GM19239 (cell line): ENCODE measurements at places on chromosomes 6 and 20.

DNA sequence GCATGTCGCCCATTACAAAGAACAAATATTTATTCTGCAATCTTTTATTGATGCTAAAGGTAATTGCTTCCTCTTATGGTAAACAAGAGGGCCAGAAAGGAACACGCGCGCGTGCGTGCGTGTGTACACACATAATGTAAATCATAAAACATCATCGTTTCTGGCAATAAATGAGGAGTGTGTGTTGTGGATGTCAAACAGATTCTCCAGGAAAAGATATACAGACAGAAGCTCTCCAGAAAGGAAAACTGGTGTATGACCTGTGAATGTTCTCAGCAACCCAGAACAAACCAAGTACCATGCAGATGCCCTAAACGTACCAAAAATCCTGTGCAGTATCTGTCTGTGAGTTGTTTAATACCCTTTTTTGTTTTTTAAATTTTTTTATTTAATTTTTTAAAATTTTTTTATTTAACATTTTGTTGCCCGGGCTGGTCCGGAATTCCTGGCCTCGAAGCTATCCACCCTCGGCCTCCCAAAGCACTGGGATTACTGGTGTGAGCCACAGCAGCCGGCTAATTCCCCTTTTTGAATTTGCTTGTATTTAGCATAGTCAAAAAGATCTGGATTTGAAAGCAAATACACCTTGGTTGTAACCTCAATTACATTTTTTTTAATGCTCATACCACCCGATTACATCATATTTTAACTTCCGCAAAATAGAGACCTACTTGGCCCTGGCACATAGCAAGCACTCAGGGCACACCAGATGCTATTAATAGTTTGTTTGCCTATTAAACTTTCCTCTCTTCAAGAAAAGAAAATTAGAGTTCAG, 909 bp upstream of the NUDT3 start:
- no peak for DNase-seq

DNA sequence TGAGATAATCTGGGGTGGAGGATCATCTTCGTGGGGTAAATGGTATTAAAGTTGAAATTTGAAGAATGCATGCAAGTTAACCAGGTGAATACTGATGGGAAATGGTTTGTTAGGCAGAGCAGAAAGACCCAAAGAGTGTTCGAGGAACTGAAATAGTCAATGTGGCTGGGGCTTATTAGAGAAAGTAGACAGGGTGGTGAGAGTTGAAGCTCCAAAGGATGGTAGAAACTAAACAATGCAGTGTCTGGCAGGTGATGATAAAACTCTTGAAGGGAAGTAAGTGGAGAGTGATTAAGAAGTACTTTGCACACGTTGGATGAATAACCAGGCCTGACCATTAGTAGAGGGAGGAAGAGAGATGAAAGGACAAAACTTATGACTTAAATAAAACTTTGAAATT, 39.8 kb upstream of the CENPW start:
- no peak for DNase-seq

DNA sequence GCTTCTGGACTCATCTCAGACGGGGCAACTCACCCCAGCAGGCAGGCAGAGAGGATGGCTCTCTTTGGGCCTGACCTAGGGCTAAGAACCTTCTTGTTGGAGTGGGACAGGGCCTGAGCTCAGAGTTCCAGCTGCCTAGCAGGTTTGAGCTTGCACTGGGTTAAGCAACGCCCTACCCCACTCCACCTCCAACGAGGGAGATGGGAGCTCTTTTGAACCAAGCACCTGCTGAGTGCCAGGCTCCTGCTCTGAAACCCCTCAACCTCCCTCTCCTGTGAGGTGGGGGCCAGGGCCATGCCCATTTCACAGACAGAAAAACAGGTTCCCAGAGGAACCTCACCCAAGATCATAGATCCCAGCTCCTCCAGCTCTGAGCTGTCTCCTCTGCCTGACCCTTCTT, 54.3 kb downstream of the SNAI1 start:
- DNase-seq, result no peak

DNA sequence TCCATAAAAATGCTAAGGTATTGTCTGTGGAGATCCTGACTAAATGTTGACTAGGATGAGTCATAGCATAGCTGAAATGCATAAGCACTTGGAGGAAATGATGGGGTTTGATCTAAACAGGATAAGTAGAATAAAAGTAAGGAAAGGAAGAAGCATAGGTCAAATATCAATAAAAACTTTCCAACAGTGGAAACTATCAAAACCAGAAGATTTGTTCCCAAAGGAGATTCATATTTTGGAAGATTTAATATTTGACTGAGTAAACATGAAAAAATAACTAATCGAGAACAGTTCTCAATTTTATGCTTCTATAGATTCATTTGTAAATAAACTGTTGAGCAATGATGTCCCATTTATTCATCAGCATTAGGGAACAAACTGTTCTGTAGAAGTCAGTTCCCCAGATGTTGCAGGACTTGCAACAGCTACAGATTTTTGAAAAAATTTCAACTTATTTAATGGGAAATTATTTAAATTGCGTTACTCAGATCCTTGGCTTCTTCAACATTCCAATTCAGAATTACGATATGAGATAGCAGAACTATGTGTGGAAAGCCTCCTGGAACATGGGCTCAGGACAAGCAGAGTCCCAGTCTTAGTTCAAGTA, 133.7 kb upstream of the TBX18 start:
- DNase-seq, result no peak

GRCh38 chr20:20970841-20971240, 135.3 kb downstream of the LINC00237 start:
- no peak for DNase-seq

GRCh38 chr20:50085481-50086365, 27.2 kb downstream of the UBE2V1 start:
- peak; percentile 55 for DNase-seq

GRCh38 chr6:157555455-157556143, 174.6 kb downstream of the ZDHHC14 start:
- DNase-seq, result no peak

GRCh38 chr6:157221049-157221816, 102.1 kb downstream of the TMEM242 start:
- DNase-seq, result peak; percentile 85

- DNase-seq, result no peak
Measured at GRCh38 chr6:158417760-158418098, 105.5 kb downstream of the TULP4 start.

- DNase-seq, result no peak
Measured at GRCh38 chr6:13711324-13711732, 307 bp downstream of the RANBP9 start.

DNA sequence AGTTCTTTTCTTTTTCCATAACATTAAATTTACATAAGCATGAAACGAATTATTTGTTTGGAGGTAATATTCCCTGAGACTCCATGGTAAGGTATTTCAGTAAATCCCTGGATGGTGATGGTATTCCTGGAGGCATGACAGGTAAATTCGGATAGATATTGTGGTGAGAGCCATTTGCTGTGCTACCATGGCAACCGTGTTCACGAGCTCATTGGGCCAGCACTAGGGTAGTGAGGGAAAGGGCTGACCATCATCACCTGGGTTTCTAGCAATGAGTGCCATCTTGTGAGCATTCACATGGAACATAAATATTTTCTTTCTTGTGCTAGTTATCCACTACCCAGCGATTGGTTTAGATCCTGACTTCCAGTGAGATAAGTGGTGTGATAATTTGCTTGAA, 51.9 kb upstream of the GNRH2 start:
- DNase-seq, result no peak

GRCh38 chr6:168951217-168951616, 302.4 kb downstream of the THBS2 start:
- DNase-seq, result no peak

GRCh38 chr20:1187605-1188171, 2.9 kb upstream of the TMEM74B start:
- DNase-seq, result no peak

GRCh38 chr6:13767121-13767808, 47.1 kb downstream of the MCUR1 start:
- DNase-seq, result no peak

- no peak for DNase-seq
Measured at GRCh38 chr20:52983726-52984450, 11.7 kb downstream of the TSHZ2 start.

GRCh38 chr6:44100088-44100550, 27.1 kb downstream of the MRPL14 start:
- DNase-seq, result no peak

DNA sequence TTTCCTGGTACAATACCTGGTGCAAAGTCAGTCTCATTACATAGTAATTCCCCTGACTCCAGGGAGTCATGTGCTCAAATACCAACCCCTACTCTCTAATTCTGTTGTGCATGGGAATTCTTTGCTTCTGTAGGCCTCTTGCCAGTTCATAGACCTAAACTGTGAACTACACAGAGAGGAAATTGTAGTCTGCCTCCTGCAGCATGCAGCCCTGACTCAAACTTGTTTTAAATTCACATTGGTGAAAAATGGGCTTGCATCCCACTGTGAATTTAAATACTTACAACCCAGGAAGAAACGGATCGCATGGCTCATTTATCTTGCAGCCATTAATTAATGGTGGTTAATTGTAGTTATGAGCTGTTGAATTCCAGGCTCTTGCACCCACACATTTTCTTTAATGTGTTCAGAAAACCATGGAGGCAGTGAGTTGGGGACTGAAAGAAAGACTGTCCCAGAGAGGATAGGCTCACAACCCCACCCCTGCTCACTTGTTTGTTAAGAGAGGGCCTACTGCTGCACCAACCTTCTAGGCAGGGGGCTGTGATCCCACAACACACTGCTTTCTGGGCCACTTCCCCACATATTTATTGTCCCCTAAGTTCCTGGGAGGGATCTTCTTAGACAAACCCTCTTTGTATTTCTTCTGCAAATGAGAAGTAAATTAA, 579.1 kb downstream of the DHX35 start:
- no peak for DNase-seq

DNA sequence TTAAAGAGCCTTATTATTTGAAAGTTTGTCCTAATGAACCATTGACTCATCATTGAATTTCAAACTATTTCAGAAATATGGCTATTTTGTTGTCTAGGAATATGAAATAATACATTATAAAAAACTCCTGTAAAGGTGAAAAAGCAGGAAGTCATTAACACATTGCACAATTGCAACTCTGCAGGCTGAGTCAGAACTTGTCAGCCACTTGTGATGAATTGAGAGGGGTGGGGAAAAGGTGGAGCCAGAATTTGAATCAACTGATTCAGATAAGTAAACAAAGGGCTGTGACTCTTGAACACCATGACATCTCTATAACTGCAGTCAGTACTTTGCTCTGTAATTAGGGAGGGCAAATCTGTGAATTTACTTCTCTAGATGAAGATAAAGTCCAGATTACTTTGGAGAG, 6.0 kb downstream of the C6orf141 start:
- DNase-seq, result no peak

GRCh38 chr6:169188051-169188470, 65.6 kb downstream of the THBS2 start:
- DNase-seq, result no peak

DNA sequence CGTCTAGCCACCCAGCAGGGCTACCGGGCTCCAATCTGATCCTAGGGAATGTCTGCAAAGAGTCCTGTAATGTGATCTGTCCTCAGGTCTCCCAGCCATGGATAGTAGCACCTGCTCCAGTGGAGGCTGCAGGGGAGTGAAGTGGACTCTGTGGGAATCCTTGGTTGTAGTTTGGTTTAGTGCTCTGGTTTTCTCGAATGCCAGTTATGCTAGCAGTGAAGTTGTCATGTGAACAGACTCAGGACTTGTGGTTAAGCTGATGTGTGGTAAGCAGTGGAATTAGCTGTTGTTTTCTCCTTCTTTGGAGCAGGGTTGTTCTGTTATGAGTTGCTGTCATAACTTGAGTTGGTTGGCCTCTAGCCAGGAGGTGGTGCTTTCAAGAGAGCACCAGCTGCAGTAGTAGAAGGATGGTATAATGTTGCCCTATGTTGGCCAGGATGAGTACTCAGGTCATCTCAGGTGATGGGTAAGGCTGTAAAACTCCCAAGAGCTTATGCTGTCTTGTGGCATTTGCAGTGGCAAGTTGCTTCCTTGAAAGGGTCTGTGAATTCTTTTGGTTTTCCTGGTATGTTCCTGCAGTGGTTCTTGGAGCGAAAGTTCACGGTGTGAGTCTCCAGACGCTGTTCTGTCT, 390.2 kb downstream of the UTRN start:
- no peak for DNase-seq

GRCh38 chr6:41167173-41167963, 4.5 kb upstream of the TREM2 start:
- no peak for DNase-seq

- DNase-seq, result peak; percentile 24
Measured at GRCh38 chr20:21511850-21512633, 1.8 kb downstream of the NKX2-2 start.

GRCh38 chr6:63573899-63574553, 1.7 kb downstream of the LOC128125822 start:
- no peak for DNase-seq

DNA sequence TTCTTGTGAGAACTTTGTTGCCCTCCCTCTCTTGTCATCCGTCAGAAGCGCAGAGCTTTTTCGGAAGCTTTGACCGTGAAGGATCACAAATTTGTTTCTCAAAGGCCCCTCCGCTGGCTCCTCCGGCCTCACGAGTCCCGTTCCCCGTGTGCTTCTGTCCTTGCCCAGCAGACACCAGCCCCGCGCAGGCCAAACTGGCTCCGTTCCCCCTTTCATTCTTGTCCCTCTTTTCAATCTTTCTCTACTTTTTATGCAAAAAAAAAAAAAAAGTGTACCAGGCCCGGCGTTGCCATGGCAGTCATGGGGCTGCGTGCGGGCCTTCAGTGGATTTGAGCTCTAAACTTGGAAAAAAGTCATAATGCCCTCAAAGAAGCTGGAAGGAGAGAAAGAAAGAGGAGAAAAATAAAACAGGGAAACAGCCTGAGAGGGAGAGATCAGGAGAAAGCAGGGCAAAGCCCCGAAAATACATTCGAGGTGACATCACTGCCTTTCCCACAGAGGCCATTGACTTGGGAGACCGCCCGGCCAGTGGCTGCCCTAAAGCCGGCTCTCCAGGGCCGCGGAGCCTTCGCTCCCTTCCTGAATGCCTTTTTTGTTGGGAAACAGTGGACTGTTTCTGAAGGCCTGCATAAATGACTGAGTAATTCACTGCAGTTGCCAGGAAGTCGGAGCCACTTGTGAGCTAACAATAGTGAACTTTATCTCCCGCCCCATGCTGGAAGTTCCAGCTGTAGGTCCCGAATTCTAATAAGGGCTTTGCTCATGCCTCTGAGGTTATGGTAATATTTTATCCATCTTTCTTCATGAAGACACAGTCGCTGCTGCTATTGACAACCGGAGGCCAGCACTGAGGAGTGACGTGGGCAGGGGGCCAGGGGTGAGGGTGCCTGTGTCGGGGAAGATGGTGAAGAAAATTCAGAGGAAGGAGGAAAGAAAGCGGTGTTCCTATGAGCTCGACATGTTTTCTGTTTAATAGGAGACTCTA, 670.9 kb downstream of the QKI start:
- DNase-seq, result no peak

DNA sequence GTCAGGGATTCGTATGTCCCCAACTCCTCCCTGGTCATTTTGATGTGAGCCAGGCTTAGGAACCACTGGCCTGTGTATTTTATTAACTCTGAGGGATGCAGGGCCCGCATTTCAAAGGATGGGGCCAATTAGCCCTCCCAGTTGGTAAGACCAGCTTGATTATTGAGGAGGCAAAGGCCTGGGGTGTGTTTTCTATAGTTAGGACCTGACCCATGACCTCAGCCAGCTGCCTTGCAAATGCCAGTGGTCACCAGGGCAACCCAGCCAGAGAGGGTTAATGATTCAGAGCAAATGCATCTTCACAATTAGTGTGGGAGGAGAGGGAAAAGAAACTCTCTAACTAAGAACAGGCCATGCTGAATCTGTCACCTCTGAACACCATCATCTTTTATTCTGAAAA, 835.4 kb downstream of the MAFB start:
- peak; percentile 18 for DNase-seq

- DNase-seq, result no peak
Measured at GRCh38 chr20:20130399-20130798, 78.1 kb downstream of the CFAP61 start.

- no peak for DNase-seq
Measured at GRCh38 chr6:126133984-126134383, 147.6 kb downstream of the TRMT11 start.
